ENCODE measurements at places on chromosomes 7 and 10.

GRCh38 chr7:81770728-81771223 is 929 bp upstream of the HGF start:
- no peak for DNase-seq

DNA sequence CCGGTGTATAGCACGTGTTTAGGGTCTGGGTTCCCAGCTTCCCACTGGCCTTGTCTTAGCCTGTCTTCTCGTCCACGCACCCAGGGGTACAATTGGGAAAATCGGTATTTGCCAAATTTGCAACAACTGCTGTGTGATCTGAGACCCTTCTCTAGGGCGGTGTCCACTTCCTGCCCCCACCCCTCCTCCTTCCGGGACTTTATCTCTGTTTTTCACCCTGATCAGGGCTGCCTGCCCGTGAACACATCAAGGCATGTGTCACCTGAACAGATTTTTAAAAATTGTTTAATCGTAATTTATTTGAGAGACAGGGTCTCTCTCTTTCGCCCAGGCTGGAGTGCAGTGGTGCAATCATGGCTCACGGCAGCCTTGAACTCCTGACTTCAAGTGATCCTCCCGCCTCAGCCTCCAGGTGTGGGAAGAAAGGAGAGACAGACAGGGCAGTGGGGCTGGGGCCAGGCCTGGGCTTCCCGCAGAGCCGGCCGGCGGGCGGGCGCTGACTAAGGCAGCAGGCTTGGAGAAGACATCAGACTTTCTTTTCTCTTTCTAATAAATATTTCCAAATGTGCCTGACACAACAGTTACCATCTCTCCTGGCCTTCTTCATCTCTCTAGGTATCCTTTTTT is 27.5 kb downstream of the ELFN1 start:
- DNase-seq = peak; percentile 31

DNA sequence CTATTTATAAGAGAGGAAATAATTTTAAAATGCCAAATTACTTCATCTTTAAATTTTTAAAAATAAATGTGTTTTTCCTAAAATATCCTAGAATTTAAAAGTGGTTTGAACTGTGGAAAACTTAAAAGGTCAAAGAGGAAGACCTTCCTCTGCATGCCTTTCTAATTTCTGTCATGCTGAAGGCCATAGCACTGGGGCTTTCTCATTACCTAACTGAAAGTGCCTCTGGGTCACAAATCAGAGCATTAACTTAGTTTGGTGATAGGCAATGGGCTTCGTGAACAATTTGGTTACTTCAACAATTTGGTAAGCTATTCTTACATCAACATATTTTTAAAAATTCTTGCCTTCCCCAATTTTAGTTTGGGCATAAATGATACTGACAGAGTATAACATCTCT is 100.2 kb upstream of the SAMD8 start:
- DNase-seq = no peak

DNA sequence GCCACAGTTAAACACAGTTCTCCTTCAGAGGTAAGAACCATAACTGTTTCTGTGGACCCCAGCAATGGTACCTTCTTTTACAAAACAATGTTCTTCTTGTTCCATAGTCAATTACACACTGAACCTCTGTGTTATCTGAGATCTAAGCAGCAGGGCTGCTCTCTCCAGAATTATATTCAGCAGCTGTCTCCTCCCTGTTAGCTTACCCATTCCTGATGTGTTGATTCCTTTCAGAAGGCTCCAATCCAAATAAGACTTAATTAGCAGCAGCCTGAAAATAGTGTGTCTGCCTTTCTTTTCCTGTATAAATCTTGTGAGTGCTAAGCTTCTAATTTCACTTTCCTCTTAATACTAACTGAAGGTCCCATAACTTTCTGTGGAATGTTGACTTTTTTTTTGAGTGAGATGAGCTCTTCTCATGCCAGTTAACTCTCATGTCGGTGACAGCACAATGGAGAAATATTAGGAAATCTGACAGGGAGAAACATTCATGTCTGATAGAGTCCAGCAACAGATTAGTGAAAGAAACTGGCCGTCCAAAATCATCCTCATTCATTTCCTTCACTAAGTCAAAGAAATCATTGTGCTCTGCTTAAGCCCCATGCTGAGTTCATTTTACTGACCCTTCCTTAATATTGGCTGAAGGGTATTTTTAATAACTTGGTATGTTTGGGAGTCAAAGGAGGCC is 226.5 kb downstream of the PRKG1 start:
- no peak for DNase-seq

DNA sequence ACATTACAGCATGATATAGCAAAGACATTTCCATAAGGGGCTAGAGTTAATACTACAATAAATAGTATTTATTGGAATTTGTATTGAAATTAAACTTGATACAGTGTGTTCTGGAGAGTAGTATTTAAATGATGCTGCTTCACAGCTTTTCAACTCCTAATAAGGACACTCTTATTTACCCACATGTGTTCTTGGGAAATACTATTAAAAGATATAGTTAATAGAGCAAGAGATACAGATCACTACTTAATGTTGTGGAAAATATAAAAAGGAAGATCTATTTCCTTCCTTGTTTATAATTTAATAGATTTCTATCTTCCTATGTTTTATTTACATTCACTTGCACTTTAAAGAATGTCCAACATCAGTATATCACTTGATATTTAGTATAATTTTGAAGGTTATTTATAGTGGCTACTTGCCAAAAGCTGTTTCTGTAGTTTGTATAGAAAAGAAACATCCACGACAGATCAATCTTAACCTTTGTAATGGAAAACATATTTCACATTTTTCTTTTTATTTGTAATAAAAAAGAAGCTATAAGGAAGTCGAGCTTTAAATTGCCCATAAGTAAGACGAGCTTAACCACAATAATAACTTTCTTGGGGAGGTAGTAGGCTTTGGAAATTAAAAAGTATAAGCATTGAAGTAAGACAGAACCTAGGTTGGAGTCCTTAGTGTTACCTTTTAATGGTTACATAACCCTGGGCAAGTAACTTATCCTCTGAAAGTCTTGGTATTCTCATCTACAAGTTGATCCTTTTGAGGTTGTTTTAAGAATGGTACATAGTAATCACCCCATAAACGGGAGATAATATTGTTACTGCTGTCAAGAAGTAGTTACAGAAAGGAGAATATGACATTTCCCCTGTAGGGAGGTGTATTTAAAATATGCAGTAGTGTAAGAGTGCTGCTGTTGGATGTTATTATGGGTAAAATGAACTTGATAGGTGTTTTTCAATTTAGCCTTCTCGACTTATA is 32.8 kb downstream of the CPED1 start:
- no peak for DNase-seq

GRCh38 chr7:50552139-50552538 is 13.1 kb downstream of the DDC start:
- DNase-seq = no peak

DNA sequence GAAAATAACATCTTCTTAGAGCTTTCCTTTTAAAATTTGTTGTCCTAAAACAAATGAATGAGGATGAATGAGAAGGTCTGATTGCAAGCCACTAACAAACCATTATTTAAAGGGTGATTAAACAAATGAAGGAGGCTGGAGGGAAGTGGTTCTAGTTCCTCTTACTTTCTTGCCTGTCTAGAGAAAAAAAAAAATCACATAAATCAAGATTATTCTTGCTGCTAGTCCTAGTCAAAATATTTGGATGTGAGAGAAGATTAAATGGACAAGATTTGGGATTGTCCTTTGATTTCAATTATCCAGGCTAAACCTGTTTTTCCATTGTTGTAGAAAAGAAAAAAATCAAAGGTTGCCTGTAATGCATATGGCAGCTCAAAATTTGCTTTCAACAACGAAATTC is 3.3 kb downstream of the SKAP2 start:
- no peak for DNase-seq

GRCh38 chr7:7641129-7641663 is 644 bp downstream of the UMAD1 start:
- no peak for DNase-seq

DNA sequence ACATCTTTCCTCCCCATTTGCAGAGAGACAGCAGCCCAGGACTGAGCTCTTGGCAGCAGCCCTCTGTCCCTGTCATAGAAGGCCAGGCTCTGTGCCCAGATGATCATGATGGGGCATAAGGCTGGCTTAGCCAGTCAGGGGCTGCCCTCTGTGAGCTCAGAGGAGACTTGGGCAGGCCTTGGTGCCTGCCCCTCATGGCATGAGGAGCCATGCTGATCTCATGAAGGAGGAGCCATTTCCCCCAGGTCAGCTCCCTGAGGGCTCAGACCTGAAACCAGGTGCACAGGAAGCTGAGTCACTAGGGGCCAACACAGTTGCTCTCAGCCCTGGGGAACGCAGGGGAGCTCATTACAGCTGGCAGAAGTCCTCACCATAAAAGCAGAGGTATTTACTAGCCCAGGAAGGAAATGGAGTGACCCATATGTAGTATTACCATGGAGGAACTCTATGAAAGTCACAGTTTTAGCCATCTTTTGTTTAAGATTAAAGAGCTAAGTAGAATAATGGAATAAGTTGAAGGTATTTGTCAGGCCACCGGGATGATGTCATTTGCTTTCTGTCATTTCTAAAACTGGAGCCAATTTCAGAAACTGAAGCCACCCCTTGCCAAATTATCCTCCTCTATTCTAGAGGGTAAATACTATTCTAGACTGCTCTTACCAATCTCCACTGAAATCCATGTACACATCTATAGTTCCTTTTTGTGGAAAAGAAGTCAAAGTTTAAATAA is 362.4 kb upstream of the ZNF32 start:
- no peak for DNase-seq

- DNase-seq = no peak
Observed at GRCh38 chr7:19919261-19920095, 146.1 kb upstream of the TMEM196 start.

- DNase-seq = no peak
Observed at GRCh38 chr7:18157233-18157632, 129.6 kb upstream of the PRPS1L1 start.

DNA sequence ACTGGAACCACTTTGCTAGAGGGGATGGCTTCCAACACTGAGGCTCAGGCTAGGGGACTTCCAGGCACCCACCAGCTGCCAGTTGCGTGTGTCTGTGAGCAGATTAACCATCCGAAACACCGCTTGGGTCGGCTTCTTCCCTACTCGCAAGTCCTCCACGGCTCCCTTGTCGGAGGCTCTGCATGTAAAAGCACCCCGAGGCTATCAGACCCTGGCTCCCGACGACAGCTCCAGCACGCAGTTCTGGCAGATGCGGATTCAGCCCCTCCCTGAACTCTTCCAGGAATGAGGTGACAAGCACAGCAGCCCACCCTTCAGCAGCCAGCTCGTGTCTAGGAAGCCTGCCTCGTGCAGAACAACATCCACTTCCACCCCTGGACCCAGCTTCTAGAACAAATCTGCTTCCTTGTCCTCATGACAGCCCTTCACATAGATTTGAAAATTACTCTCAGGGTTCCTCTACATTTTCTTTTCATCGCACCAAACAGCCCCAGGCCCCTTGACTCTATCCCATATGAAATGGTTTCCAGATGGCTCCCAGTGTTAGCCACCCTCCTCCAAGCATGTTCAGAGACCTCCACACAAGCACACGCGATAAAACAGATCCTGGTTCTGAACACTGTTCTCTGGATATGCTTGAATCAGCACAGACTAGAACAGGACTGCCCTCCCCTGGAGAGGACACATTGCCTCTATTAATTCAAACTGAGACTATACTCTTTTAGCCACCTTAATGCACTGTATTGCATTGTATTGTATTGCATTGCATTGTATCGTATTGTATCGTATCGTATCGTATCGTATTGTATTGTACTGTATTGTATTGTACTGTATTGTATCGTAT is 44.6 kb downstream of the SLIT1 start:
- DNase-seq = no peak
